ENCODE measurements at places on chromosomes 6 and 20.

GRCh38 chr6:44355640-44356039 lies 13.2 kb downstream of the SPATS1 start:
- no peak for DNase-seq

DNA sequence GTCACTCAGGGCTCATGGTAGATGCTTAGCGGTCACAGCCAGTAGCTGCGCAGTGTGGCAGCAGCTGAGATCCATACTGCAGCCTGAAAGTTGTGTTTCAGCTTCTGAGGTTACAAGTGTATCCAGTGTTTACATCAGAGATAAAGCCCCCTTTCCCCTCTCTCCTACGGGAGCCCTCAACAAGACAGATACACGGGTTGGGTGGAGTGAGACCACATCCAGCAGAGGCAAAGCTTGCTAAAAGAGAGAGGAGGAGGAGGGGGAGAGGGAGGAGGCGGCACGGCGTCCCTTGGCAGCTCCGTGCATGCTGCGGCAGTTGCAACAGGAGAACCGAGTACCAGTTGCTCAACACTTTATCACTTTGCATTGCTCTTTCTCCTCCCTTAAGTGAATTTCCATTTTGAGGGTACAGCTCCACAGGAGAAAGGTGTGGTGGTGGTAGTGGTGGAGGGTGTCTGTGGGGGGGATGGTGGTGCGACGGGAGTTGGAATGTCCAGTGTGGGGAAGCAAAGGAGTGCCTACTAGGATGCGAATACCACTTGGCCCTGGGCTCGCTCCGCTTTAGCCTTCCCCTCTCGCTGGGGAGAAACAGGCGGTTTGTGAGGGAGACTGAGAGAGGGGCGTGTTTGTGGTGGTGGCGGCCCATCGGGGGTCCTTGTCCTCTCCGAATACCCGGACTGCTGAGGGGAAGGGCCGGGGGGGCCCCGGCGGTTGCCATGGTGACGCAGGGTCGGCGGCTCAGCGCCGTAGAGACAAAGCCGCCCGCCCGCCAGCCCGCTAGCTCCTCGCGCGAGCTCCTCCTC lies 405 bp upstream of the RNF182 start:
- no peak for DNase-seq

DNA sequence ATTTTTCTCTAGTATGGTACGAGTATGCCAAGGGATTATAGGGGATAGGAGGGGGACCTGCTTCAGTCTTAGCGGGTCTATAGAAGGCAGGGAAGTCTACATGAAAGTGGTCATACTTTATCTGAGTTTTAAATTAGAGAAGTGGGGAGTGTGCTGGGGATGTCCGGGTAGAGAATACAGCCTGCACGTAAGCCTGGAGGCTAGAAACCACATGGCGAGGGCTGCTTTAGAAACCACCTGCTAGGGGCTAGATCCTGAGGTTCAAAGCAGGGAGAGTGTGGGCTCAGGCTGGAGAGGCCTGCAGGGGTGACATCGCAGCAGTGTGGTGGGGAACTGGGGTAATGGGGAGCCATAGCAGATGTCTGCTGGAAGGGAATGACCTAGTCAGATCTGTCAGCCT lies 85.2 kb downstream of the VEGFA start:
- DNase-seq, result no peak

GRCh38 chr6:12208190-12208589 lies 82.0 kb upstream of the EDN1 start:
- no peak for DNase-seq

GRCh38 chr6:166664135-166664534 lies 37.1 kb upstream of the RPS6KA2 start:
- DNase-seq, result no peak

DNA sequence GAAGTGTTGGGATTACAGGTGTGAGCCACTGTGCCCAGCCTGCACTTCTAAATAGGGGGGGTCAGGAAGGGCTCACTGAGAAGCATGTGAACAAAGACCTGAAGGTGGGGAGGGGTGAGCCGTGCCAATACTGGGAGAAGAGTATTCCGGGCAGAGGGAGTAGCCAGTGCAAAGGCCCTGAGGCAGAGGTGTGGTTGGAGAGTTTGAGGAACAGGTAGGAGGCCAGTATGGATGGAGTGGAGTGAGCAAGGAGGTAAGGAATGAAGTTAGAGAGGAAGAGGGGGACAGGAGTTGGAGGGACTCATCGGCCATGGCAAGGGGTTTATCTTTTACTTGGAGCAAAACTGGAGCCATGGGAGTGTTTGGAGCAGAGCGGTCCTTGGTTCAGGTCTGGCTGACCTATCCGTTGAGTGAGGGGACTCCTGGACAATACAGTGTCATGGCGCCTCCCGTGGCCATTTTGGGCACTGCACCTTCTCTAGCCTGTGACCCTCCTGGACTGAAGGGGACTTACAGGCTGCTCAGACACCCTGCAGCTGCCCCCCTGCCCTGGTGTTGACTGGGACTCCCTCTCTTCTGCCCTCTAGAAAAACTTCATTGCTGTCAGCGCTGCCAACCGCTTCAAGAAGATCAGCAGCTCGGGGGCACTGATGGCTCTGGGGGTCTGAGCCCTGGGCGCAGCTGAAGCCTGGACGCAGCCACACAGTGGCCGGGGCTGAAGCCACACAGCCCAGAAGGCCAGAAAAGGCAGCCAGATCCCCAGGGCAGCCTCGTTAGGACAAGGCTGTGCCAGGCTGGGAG lies 12.1 kb downstream of the FOXS1 start:
- DNase-seq, result peak; percentile 55

DNA sequence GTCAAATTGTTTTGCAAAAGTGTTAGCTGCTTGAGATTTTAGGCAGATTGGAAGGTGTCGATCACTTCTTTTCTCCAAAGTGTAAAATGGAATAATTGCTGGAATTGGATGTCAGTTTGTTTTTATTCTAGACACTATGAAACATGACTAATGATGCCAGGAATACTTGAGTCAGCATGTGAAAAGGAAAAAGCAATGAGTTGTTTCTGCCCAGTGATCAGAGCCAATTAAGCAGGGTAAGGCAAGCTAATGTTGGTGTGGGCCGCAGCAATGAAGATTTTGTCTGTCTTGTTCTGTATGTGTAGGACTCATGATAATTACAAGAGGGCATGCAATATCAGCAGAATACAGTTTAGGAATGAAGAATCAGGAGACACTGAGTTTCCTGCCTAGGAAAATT lies 110.3 kb downstream of the CARMIL1 start:
- DNase-seq, result no peak

GRCh38 chr6:97322811-97323210 lies 39.8 kb upstream of the MMS22L start:
- DNase-seq, result no peak

GRCh38 chr20:45359406-45360148 lies 3.4 kb upstream of the SYS1 start:
- no peak for DNase-seq

DNA sequence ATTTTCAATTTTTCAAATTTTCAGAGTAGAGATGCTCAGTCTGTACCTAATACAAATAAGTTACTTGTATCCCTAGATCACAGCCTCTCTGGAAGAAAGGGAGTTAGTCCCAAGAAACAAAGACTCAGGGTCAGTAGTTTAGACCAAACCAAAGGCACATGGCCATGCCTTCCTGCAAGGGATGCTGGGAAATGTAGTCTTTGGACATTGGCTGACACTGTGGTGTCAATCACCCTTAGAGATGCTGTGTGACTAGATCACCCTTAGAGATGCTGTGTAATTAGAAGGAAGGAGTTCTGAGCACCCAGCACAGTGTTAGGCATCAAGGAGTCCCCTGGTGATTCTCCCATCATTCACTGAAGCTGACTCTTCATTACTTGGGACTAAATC lies 202.1 kb downstream of the NFATC2 start:
- DNase-seq, result no peak

DNA sequence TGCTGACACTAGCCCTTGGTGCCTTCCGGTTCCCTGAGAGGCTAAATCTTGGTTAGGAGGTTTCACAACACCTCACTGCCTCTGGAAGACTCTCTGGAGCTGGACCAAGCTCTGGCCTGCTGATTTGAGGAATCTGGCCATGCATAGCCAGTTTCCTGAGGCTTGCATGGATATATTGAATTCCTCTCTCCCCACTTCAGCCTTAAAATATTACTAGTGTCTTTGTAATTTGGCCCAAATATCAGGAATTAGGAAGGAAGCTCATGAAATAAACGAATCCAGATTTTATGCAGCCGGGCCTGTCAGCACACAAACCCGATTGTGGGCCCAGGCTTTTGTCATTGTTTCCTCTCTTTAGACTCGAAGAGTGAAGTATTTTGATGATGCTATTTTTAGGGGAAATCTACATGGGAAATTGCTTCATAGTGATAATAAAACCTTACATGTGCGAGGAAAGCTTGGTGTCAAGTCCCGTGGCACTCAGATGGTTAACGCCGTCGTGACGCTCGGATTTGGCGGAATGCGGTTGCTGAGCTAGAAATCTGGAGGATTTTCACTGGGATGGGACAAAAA lies 144.4 kb downstream of the PHACTR3 start:
- no peak for DNase-seq

GRCh38 chr6:1702580-1703051 lies 92.9 kb downstream of the FOXC1 start:
- DNase-seq, result no peak

- DNase-seq, result no peak
These were observed 14.4 kb downstream of the ARMC2 start for GRCh38 chr6:108862479-108863191.

DNA sequence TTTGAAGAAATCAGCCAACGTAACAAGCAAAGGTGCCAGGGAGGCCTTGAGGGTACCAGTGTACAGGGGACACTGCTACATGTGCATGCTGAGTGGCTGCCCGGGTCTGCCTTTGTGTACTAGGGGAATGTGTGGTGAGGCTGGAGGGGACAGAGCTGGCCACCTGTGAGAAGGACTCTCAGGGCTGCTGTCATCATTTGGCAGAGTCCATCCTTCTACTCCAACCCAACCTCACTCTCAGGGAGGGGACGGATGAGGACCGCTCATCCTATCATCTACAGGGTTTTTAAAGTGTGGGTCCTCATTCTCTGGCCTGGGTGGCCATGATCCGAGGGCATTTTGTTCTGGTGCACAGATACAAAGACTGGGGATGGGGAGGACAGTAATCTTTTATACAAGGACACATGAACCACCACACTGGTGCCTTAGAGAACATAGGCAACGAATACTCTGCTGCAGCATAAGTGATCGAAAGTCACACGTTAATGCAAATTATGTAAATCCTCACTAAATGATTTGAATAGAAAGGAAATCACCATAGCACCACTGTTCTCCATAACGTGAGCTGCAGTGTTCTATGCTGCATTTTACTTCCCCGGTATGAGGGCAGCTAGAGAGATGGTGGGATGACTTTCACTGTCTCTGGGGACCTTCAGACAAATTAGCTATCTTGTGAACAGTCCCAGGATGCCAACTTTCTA lies 181.4 kb downstream of the GMPR start:
- DNase-seq, result no peak

GRCh38 chr20:32010666-32011065 lies 428 bp downstream of the CCM2L start:
- no peak for DNase-seq
